Gastrocnemius medialis (tissue), 4 donors: ENCODE measurements at places on chromosomes 5 and 9. TPM values are rescaled to one million over a fixed set of nuclear protein-coding genes. Genes with fewer than 3 reads are reported as not detected.

DNA sequence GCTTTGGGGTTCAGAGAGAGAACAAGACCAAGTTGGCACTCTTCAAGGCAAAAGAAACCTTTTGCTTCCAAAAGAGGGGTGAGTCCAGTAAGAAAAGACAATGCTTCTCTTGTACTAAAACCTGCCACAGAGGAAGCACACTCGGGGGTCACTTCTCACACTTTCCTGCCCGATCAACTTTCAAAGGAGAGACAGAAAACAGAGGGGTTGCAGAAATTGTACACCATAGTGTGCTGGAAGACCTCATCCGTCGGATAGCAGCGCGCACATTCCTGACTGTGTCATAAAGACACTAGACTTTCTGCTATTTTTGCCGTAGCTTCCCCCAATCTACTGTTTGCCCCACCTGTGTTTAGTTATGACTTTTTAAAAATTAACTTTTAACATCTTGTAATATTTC lies 66.9 kb downstream of the OR2K2 start:
- DNase-seq = no peak

GRCh38 chr5:32642276-32643002 lies 57.1 kb downstream of the SUB1 start:
- DNase-seq = no peak

The ADGRD2 gene
- total RNA-seq = not detected

The ACSL6 gene
- total RNA-seq = 0.29 TPM
